ENCODE measurements at places on chromosomes 2 and 18.

GRCh38 chr2:239329284-239329971 lies 71.4 kb downstream of the HDAC4 start:
- DNase-seq = no peak

- DNase-seq = no peak
Measured at GRCh38 chr2:214232271-214232670, 178.6 kb upstream of the VWC2L start.

- no peak for DNase-seq
Measured at GRCh38 chr2:16785149-16785548, 119.5 kb upstream of the CYRIA start.

GRCh38 chr2:63514781-63515180 lies 73.5 kb downstream of the WDPCP start:
- DNase-seq = no peak

- DNase-seq = no peak
Measured at GRCh38 chr2:54767921-54768320, 44.5 kb downstream of the EML6 start.

DNA sequence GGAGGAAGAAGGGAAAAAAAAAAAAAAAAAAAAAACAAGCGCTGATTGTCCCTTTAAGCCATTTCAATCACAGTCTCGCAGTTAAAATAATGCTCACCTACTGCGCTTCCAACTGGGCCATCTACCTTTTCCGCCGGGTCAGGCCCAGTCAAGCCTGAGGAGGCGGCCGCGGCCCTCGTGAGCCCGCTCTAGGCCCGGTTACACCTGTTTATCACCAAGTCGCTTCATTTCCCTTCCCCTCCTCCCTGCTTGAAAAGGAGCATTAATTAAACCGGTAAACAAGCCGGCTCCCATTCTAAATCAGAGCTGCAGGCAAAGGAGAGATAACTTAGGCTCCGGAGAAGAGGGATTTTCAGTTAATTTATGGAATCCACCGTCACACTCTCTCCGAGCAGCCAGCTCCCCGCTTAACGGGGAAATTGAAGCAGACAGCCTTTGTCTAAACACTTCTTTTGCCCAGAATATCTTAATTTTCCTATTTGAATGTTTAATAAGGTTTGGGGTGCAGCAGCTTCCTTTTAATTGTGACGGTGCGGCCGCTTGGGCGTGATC lies 140.1 kb upstream of the SIX3 start:
- DNase-seq = no peak

GRCh38 chr2:235052514-235053354 lies 100.9 kb downstream of the SH3BP4 start:
- DNase-seq = no peak

DNA sequence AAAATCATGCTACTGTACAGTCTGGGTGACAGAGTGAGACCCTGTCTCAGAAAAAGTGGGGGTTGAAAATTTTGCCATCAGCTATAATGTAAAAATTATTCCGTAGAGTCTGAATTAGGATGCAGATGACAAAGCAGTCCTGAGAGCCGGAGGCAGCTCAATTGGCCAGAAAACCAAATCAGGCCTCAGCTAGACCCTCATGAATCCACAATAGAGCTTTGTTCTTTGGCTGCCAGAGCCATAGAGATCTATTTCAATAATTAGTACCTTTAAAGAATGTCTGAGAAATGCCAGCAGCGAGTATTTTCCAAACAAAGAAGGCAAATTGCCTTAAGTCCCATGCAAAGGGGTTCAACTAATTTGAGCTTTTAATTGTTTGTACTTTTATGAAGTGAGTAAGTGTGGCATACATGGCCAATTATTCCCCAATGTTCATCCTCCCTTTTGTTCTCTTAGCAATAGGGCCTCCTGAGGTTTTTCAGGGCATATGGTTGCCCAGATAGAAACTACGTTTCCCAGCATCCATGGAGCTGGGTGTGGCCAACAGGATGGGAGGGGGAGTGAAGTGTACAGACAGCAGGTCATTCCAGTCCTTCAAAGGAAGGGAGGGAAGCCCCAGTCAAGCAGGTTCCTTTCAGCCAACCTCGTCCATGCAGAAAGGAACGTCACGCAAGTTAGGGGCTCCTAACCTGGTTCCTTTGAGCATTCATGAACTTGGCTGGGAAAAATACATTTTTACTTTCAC lies 211.3 kb upstream of the APCDD1 start:
- no peak for DNase-seq

DNA sequence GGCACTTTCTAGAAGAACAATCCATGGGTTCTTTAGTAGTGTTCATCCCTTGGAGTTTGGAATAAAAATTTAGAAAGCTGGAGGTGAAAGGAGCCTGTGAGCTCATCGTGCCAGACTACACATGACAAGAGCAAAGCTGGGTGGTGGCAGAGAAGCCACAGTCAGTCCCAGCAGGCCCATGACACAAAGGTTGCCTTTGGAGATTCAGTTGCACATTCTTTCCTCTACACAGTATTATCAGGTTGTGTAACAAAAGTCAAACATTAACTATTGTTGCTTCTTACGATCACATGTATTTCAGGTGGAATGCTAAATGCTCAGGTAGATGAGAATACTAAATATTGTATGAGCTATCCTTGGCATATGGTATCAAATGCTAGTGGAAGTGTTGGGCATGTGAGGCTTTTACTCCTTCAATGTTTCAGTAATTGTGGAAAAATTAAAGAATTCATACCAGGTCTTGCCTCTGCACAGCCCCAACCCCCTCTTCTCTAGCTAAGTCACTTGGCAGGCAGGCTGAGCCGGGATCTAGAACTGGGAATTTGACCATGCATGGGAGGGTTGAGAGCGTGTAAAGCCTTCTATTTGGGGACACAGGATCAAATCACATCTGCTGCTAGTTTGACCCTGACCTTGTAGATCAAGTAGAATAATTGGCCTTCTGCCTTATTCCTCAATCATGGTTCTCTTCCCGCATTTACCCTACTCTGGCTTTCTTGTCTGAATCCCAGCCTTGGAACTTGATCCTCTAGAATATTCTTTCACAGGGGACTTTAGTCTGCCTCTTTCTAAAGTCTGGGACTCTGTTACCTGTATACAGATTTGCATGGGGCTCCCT lies 230.9 kb downstream of the GCA start:
- DNase-seq = no peak

DNA sequence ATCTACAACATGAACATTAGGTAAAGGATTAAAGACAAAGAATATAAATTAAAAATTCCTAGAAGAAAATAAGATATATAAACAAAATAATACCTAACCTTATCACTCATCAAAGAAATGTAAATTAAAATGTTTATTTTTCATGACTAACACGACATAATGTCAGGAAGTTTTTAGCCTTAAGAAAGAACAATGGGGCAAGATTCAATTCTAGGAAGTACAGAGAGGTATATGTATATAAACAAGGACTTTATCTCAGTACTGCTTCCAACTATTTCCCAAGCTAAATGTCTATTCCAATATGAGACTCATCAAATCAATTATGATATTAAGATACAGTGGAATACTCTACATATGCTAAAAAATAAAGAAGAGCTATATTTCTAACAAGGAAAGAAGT lies 44.1 kb downstream of the TTC21B start:
- DNase-seq = no peak

GRCh38 chr2:37344453-37345361 lies at the start of gene QPCT:
TSS of gene QPCT (plus strand) at chr2:37344630. CDS start at chr2:37344732, 102 bp downstream.
- no peak for DNase-seq

GRCh38 chr2:26816893-26817292 lies 31.0 kb downstream of the CENPA start:
- DNase-seq = no peak

Data from NCI-H524 treated with DMSO at 0.1 percent for 48 hours (cell line).